Suprapubic skin (tissue), 4 donors: ENCODE measurements at places on chromosomes 4 and X. TPM values are rescaled to one million over a fixed set of nuclear protein-coding genes. Genes with fewer than 3 reads are reported as not detected.

GRCh38 chr4:166838975-166839614 is 395.2 kb downstream of the SPOCK3 start:
- no peak overlapping the region for H3K27ac ChIP-seq
- H3K4me1 ChIP-seq: no peaks in the 10 kb centered on the region
- no peak for DNase-seq

- no peak overlapping the region for H3K4me3 ChIP-seq
- no peaks in the 10 kb centered on the region for H3K36me3 ChIP-seq
- no peak for DNase-seq
- no peak overlapping the region for H3K27ac ChIP-seq
- peaks cover 32% of the 10 kb centered on the region for H3K4me1 ChIP-seq
Measured at GRCh38 chr4:133154725-133155124, 5.6 kb downstream of the PCDH10 start.

DNA sequence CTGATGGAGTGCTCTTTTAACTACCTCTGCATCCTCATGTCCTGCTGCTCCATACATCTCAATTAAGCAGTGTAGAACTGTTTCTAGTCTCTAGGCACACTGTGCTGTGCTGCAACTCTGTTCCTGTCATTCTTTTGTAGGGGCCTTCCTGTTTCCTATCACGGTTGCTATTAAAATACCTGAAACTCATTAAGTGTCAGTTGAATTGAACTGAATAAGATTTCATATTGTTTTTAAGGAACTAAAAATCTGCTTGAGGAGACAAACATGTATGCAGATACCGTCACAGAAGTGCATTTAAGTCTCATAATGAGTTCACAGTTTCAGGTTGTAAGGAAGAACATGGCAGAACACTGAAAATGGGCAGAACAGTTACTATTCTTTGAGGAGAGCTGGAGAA is 170.1 kb downstream of the LARP7 start:
- no peak overlapping the region for H3K27ac ChIP-seq
- no peaks in the 10 kb centered on the region for H3K27me3 ChIP-seq
- H3K36me3 ChIP-seq: no peaks in the 10 kb centered on the region
- DNase-seq: no peak
- no peak overlapping the region for H3K4me3 ChIP-seq
- H3K4me1 ChIP-seq: no peaks in the 10 kb centered on the region

DNA sequence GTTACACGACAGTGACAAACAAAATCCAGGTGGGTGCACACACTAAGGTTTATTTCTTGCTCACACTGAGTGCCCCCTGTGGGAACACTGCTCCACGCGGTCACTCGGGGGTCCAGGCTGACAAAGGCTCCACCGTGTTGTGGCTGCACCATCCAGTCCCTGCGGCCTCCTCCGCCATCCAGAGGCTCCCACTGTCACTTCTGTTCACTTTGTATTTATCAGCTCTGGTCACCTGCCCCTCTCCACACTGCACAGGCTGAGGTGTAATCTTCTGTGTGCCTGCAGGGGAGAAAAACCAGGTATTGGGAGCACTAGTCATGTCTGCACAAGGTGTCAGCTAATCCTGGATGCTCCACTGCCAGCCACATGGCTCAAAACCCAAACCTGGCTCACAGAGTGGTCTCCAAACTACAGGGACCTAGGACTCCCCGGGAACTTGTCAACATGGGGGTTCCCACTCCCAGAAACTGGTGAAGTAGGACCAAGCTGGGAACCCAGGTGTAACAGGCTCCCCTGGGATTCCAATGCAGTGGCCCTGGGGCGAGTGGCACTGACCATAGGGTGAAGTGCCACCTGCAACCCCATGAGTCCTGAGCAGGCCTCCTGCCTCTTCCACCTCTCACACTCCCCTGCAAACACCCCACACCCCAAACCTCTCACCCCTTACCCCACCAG is 25.5 kb downstream of the HMX1 start:
- no peaks in the 10 kb centered on the region for H3K4me1 ChIP-seq
- H3K4me3 ChIP-seq: no peak overlapping the region
- H3K27ac ChIP-seq: no peak overlapping the region
- H3K27me3 ChIP-seq: peaks cover 65% of the 10 kb centered on the region
- no peaks in the 10 kb centered on the region for H3K36me3 ChIP-seq

- H3K36me3 ChIP-seq: no peaks in the 10 kb centered on the region
- no peaks in the 10 kb centered on the region for H3K27me3 ChIP-seq
- H3K27ac ChIP-seq: no peak overlapping the region
Measured at GRCh38 chrX:35507701-35508100, 290.4 kb upstream of the MAGEB16 start.

- no peak for DNase-seq
- H3K36me3 ChIP-seq: no peaks in the 10 kb centered on the region
- no peak overlapping the region for H3K27ac ChIP-seq
- H3K4me3 ChIP-seq: no peak overlapping the region
- no peaks in the 10 kb centered on the region for H3K4me1 ChIP-seq
- H3K27me3 ChIP-seq: no peaks in the 10 kb centered on the region
Measured at GRCh38 chr4:183599690-183600089, 59.3 kb downstream of the RWDD4 start.

Gene SYP
- total RNA-seq: 1.6 TPM

DNA sequence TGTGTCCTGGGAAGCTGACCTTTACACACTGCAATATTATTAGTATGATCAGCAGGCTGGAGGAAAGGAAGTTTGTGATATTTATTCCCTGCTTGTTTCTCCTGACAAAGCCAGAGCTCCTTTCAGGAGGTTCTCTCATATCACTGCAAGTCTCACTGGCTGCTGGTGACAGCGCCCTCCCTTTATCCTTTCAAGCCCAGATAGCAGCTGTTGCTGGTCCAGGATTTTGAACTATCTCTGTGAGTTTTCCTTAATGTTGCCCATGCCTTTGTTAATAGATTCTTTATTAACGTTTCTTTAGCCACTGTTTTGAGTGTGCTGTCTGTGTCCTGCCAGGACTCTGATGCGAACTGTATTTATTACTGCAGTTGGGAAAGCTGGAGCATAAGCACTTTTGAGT is 518.7 kb downstream of the C4orf33 start:
- no peak overlapping the region for H3K4me3 ChIP-seq
- H3K4me1 ChIP-seq: no peaks in the 10 kb centered on the region
- no peaks in the 10 kb centered on the region for H3K27me3 ChIP-seq
- H3K27ac ChIP-seq: no peak overlapping the region
- DNase-seq: no peak
- no peaks in the 10 kb centered on the region for H3K36me3 ChIP-seq

GRCh38 chr4:110046588-110047049 is 133.9 kb downstream of the EGF start:
- no peak overlapping the region for H3K4me3 ChIP-seq
- no peaks in the 10 kb centered on the region for H3K27me3 ChIP-seq
- H3K36me3 ChIP-seq: peaks cover 3% of the 10 kb centered on the region
- no peak for DNase-seq
- H3K27ac ChIP-seq: no peak overlapping the region
- no peaks in the 10 kb centered on the region for H3K4me1 ChIP-seq

DNA sequence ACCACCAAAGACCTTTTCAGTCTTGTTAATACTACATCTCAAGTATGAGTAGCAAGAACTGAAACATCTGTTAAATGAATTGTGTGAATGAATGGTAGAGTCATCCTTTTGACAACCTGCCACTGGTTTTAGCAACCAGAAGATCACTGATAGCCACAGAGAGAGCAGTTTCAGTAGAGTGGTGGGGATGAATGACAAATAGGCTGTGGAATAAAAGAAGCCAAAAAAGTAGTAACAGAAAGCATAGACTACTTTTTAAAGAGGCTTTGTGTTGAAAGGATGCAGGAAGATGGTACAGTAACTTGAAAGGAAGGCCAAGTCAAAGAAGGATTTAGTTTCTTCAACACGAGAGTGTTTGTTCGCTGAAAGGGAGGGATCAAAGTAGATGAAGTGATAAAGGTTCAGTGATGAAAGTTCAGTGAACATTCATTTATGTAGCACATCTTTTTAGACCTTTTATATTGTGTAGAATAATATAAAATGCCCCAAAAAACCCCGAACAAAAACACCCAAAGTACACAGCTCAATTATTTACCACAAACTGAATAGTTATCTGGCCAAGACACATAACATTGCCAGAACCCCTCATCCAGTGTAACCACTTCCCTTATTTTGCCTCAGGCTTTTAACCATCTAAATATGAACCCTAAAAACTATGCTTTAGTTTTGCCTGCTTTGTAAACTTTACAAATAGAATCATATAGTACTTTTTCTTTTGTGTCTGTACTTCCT is 40.1 kb upstream of the EIF1AX start:
- no peaks in the 10 kb centered on the region for H3K4me1 ChIP-seq
- peaks cover 4% of the 10 kb centered on the region for H3K36me3 ChIP-seq
- no peaks in the 10 kb centered on the region for H3K27me3 ChIP-seq
- DNase-seq: no peak
- H3K4me3 ChIP-seq: no peak overlapping the region

GRCh38 chr4:77827343-77827742 is 8.2 kb upstream of the CNOT6L start:
- H3K36me3 ChIP-seq: no peaks in the 10 kb centered on the region
- no peaks in the 10 kb centered on the region for H3K4me1 ChIP-seq
- DNase-seq: no peak
- no peak overlapping the region for H3K27ac ChIP-seq

Gene MTNR1A
- total RNA-seq: not detected

- H3K27me3 ChIP-seq: no peaks in the 10 kb centered on the region
- no peak overlapping the region for H3K27ac ChIP-seq
- H3K36me3 ChIP-seq: no peaks in the 10 kb centered on the region
- no peak overlapping the region for H3K4me3 ChIP-seq
- DNase-seq: no peak
- no peaks in the 10 kb centered on the region for H3K4me1 ChIP-seq
Measured at GRCh38 chrX:131571348-131571747, 27.5 kb downstream of the OR13H1 start.

DNA sequence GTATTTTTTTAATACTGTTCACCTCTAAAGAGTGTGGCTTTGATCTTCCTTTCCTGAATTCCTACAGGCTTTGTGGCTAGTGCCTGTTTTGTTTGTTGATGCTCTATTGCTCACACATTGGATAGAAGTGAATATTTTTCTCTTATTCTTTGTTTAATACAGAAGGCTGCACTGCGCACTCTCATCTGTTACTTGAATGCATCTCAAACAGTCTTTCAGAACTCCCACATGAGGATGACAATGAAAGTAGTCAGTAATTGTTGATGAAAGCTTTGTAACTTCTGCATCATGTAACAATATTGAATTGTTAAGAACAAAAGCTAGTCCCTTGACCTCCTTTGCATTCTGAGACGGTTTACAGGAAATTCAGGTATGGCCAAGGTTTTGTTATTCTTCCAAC is 29.1 kb upstream of the GALNT7 start:
- H3K27me3 ChIP-seq: peaks cover 3% of the 10 kb centered on the region
- H3K4me1 ChIP-seq: no peaks in the 10 kb centered on the region
- H3K27ac ChIP-seq: no peak overlapping the region
- no peak for DNase-seq
- H3K36me3 ChIP-seq: no peaks in the 10 kb centered on the region

- H3K4me3 ChIP-seq: no peak overlapping the region
- DNase-seq: no peak
- no peak overlapping the region for H3K27ac ChIP-seq
- no peaks in the 10 kb centered on the region for H3K27me3 ChIP-seq
- H3K4me1 ChIP-seq: no peaks in the 10 kb centered on the region
Measured at GRCh38 chrX:117969782-117970181, 146.8 kb downstream of the KLHL13 start.

Gene MAGED4
- total RNA-seq: 0.23 TPM

GRCh38 chr4:29220761-29221160 is 1499.4 kb upstream of the PCDH7 start:
- no peak overlapping the region for H3K4me3 ChIP-seq
- no peaks in the 10 kb centered on the region for H3K36me3 ChIP-seq
- H3K27me3 ChIP-seq: no peaks in the 10 kb centered on the region
- no peak overlapping the region for H3K27ac ChIP-seq
- DNase-seq: no peak

DNA sequence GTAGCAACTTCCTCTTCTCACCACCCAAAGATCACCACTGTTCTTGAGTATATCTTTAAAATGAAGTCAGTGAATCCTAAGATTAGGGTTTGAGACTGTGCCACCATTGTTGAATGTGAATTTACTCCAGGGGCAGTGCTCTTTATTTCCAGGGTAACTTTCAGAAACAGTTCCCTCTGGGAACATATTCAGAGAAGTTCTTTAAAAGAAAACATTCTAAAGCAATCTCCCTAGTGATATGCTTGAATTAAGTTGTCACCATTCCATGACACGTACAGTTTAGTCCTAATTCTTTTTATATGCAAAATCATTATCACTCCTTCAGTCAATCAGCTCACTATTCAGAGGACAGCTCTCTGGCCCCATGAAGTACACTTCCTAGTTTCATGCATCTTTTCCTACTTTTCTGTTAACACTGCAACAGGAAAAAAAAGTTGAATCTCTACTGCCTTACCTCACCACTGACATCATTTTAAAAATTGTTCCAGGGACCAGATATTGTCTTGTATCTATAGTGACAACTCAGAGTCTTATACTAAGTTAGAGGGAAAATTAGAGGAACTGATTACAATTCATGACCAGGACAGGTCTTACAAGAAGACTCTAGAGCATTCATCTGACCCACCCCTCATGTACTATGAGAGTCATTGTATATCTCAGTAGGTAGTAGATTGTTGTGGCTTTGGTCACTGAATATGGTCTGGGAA is 49.8 kb downstream of the PARM1 start:
- no peak overlapping the region for H3K4me3 ChIP-seq
- H3K4me1 ChIP-seq: no peaks in the 10 kb centered on the region
- no peaks in the 10 kb centered on the region for H3K36me3 ChIP-seq

GRCh38 chr4:79964400-79965211 is 108.4 kb downstream of the ANTXR2 start:
- H3K4me1 ChIP-seq: no peaks in the 10 kb centered on the region
- H3K27ac ChIP-seq: no peak overlapping the region
- no peak for DNase-seq
- H3K4me3 ChIP-seq: peak overlapping the region; percentile 17
- peaks cover 8% of the 10 kb centered on the region for H3K36me3 ChIP-seq
- H3K27me3 ChIP-seq: no peaks in the 10 kb centered on the region

DNA sequence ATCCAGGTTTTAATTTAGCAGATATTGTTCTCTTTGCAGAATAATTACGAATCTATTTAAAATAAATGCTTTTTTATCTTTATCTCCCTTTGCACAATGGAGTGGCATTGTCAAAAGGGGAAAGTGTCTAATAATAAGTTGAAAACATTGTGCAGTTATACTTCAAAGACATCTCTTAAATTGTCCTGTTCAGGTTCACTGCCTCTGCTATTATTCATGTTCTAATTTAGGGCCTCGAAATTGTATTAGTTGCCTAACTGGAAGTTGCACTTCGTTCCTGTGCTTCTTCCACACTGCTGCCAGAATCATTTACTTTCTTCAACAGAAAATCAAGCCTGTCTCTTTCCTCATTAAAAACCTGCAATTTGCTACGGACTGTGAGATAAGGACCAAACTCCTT is 150.5 kb upstream of the SPRY1 start:
- H3K4me3 ChIP-seq: no peak overlapping the region
- H3K36me3 ChIP-seq: no peaks in the 10 kb centered on the region
- H3K27me3 ChIP-seq: no peaks in the 10 kb centered on the region
